ENCODE measurements at places on chromosomes 7 and 10.

DNA sequence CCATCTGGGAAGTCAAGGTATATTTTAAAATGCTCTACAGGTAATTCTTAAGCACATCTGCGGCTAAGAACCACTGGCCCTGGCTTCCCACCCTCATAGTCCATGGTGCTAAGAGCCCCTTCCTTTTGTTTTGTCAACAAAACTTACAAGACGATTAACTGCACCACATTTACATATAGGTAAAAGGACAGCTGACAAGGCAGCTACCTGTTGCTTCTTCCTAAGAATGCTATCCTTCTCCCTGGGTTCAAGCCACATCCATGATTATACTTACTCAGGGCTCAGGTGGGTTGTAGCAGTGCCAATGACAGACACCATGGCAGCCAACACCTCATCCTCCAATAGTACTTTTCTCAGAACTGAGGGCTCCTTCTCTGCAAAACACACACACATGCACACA lies 16.3 kb downstream of the ZDHHC16 start:
- no peak for DNase-seq

- no peak for DNase-seq
These were observed 47.3 kb upstream of the PIP4K2A start for GRCh38 chr10:22761569-22762220.

GRCh38 chr10:60212195-60212594 lies 177.5 kb downstream of the ANK3 start:
- no peak for DNase-seq

- DNase-seq, result no peak
These were observed 11.8 kb downstream of the DNAJB12 start for GRCh38 chr10:72342911-72343310.

DNA sequence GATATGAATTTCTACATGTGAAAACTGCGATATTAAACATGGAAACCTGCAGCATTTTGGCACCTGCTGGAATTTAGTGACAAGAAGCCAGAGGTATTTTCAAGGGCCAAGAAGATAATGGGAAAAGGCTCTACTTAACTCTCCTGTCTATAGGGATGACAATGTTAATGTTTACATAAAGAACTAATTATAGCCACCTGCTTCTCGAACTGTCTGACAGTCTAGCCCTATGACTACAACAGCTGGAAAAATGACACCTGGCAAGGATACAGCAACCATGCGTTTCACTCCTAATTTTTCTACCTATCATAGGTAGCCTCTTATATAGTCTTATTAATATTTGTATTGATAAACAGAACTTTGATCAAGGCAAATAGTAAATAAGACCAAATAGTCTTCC lies 49.6 kb downstream of the MAGI2 start:
- DNase-seq, result no peak

DNA sequence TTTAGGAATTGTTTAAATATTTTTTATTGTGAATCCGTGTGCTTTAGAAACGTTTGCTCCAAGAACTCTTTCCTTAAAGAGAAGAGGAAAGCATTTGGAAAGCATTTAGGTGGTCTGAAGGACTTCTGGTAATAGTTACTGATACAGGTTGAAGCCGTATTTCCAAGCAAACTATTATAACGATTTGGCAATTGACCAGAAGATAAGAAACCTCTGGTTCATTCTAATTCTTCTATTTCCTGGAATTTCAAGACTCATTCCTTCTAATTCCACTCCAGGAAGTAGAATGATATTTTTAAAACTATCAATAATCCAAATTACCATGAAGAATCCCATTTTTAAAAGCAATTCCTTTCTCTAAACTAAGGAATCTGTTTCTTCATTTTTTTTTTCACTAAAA lies 158.9 kb upstream of the AGR3 start:
- no peak for DNase-seq

- no peak for DNase-seq
These were observed 122.3 kb downstream of the NRP1 start for GRCh38 chr10:33212061-33212748.

DNA sequence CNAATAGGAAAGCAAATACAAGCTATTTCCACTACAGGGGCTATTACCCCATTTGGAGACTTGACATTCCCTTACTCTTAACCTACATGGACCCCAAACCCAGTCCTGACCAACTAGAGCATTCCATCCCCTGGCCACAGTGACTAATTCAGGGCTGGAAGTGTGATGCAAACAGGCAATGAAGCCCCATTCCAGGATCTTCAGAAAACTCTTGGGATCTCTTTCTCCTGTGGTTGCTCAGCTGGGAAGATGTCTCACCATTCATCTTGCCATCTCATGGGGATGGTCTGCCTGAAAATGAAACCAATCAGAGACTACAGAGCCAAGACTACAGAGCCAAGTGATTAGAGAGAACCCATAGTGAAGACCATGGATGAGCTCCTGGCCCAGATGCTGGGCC lies 206.2 kb downstream of the ZNF365 start:
- DNase-seq, result no peak

- no peak for DNase-seq
These were observed 95.7 kb downstream of the CTTNBP2 start for GRCh38 chr7:117777335-117778142.

GRCh38 chr10:31617757-31618156 lies 298.7 kb downstream of the ZEB1 start:
- DNase-seq, result no peak

GRCh38 chr7:21867816-21868575 lies 77.7 kb downstream of the CDCA7L start:
- DNase-seq, result no peak

- DNase-seq, result no peak
These were observed 79.0 kb downstream of the COBL start for GRCh38 chr7:51237446-51238133.

DNA sequence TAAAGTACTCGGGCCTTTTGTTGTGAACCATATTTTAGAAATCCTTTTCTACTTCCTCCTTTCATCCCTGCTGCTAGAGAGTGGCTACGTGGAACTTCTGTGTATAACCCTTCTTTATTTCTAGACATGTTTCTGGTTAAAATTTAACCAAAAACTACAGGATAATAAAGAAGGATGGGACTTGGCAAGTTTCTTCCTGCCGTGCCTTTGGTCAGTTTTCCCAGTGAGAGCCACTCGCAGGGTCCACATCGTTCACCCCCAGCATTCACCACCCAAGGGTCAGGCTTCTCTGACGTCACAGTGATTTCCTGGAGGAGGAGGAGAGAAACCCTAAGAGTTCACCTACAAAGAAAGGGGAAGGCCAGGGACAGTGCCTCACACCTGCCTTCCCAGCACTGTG lies 45.4 kb downstream of the NKX6-2 start:
- DNase-seq, result no peak

DNA sequence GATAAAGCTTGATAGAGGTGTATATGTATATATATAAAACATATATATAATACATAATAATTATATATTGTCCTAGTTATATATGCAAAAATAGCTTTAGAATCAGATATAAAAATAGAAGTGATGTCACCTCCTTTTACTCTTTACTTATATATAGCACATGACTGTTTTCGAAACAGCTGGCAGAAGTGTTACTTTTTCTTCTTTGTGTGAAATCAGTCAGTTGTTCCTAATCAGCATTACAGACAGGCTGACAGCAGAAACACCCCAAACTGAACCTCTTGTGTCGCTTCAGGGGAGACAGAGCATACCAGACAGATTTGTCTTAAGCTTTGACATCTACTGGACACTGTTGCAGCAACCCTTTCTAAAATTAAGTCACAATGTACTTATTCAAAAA lies 684.9 kb upstream of the CELF2 start:
- DNase-seq, result no peak

DNA sequence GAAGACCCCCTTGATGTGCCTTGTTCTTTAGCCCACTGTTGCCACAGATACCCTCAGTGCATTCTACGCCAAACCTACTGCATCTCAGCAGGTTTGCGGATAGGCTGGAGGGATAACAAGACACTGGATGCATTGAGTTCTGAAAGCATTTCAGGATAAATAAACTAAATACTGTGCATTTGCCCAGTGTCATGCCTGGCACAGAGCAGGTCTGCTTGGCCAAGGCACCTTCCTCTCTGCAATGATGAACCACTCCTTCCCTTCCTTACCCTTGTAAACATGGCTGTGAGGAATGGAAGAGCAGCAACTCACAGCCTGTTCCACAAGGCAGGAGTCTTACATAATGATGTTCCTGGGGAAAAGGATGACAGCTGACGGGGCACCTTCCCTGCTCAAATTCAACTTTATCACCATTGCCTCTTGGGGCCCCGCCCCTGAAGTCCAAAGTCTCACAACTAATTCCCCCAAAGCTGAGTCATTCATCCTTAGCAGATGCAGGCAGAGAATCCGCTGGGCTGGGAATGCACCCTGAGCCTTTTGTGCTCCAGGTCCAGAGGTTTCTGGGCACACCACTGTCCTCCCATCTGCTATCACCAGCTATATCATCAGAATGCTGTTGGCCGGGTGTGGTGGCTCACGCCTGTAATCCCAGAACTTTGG lies 11.6 kb downstream of the DDX56 start:
- no peak for DNase-seq

- no peak for DNase-seq
These were observed 27.3 kb upstream of the ECHDC3 start for GRCh38 chr10:11714750-11715365.

DNA sequence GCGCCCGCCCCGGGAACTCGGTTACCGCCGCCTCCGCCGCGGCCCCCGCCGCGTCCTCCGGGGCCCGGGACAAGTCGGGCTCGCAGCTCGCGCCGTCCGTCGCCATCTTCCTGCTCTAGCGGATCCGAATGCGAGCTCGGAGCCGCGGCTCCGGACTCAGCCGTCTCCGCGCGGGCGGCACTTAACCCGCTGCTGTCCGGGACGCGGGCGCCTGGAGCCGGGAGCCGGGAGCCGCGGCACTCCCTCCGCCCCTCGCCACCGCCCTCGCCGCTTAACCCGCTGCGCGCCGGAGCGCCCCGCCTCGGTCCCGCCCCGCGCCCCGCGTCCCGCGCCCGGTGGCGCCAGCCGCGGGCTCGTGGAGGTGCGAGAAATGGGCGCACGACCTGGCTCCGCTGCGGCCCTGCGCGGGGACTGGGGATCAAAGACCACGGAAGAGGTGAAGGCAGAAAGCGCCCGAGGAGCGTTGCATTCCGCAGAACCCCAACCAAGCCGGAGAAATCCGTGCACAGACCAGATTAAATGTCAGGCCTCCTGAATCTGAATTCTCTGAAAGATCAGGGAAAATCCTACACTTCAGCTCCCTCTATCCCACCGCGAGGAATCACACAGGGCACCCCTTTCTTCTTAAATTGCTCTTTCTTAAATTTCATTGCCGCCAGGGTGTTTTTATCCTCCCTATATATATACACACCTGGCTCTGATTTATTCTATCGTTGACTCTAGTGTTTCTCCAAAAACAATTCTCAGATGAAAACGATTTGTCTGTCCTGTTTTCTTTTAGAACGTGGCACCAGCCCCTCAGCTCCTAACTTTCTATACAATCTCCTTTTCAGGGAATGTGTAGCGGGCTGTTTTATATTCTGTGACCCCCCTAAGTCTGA lies at the start of gene CTTNBP2:
Gene CTTNBP2, minus strand, starts transcription at position 132 of the 881 bp plus-strand sequence. Its CDS starts 26 bp downstream, at position 106.
- DNase-seq, result no peak

DNA sequence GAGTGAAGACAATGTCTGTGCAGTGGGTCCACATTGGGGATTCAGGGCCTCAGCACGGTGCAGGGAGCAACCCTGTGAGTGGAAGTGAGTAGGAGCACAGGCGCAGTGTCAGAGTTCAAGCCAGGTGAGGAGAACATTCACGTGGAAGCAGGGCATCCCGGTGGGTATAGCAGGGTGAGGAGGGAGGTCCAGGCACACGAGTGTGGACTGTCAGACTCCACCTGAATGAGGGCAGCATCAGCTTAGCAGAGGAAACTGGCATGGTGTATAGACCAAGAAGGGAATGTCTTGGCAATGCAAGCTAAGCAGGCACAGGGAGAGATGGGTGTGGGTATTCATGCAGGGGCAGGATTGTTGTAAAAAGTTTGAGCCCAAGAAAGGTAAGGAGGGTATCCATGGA lies 15.3 kb upstream of the LRRC72 start:
- DNase-seq, result no peak

GRCh38 chr10:82498976-82499375 lies 624.0 kb downstream of the NRG3 start:
- DNase-seq, result no peak

DNA sequence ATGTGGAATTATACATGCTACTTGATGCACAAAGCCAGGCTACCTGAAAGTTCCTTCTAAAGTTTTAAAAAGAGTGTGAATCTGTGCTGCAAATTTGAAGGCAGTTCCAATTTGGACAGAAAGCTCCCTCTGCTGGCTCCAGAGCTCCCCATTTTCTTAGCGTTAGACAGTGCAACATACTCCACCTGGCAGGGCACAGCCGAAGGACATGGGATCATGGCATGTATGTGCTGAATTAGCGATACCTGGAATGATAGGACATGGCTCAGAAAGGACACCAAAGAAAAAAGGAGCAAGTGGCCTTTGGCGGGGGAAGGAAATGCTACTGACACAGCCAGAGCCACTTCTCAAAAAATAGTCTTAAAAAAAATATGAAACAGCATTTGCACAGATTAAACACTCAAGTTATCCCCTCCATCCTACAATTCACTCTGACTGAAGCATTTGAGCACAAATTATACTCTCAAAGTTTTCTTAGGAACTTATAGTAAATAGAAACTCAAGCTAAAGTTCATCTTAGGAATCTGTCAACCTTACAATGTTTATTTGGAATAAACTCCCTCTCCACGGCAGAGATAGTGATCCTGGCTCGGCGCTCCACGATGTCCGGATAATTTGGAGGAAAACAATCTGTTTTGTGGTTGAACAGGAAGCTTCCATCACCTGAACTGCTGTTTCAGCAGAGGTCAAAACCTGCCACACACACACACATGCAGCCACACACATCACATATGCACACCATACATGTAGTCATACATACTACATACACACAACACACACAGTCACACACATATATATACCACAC lies 80.0 kb downstream of the C7orf25 start:
- no peak for DNase-seq

DNA sequence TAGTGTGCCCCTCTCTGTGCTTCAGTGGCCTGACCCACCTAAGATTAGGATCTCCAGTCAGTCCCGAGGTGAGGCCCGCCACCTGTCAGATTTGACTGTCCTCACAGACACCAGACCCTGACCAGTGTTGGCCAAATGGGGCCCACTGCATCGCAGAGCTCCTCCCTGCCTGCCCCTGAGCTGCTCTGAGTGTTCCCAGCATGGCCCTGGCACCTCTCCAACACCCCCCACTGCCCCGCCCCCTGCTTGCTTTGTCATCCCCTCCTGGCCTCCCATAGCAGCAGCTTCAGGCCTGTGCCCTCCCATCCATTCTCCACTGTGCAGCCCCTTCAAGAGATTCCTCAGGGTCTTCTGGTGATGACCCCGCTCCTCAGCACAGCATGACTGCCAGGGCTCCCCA lies 67.6 kb downstream of the C10orf120 start:
- DNase-seq, result no peak

DNA sequence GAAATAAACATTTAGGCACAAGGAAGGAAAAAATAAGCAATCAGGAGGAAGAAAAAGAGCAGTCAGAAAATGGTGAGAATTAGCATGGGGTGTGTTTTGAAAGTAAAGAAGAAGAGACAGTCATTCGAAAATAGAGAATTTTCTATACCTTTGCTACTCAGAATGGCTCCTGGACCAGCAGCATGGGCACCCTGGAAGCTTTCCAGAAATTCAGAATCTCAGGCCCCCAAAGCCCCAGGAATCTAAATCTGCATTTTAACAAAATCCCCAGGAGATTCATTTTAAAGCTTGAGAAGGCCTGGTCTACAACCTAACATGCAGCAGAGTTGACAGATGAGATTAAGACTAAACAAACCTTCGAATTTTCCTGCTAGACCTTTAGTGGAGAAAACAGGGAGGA lies 131.2 kb upstream of the HDAC9 start:
- DNase-seq, result no peak

GRCh38 chr10:113463777-113464176 lies 89.1 kb upstream of the HABP2 start:
- DNase-seq, result no peak

- no peak for DNase-seq
These were observed 8.4 kb downstream of the ETV1 start for GRCh38 chr7:13981070-13981469.

Data from activated T-helper 1 cell treated with anti-CD3 and anti-CD28 coated beads, Interleukin-2, amount 50 U/mL, for 16 hours (primary cell).